ENCODE measurements at places on chromosomes 1 and 21.

- DNase-seq = no peak
Measured at GRCh38 chr1:207316622-207317391, 4.7 kb upstream of the CD55 start.

- no peak for DNase-seq
Measured at GRCh38 chr1:84264961-84265360, 36.5 kb upstream of the SAMD13 start.

DNA sequence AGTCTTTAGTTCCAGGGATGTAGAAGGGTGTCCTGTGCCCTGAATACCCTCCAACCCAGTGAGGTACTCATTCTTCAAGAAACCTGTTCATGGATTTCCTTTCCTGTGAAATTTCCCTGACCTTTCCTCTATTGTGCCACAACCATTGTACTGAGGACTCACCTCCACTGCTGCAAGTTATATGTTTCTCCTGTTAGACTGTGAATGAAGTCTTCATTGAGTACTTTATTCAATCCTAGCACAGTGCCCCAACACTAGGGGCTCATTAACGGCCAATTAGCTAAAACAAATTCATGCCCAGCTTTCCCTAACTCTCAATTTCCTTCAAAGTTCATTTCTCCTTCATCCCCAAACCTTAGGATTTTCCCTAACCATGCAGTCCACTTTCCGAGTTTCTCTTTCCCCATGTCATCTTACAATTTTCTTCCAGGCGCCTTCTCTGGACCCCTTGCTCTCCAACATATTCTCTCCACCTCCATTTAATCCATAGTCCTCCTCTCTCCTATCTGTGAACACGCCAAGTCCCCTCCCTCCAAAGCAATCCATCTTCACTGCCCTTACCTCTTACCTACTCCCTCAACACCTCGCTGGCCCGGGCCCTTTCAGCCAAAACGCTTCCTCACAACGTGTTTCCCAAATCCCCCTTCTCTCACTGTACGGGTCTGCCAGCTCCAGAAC is 1.3 kb downstream of the TRIM33 start:
- DNase-seq = no peak

GRCh38 chr1:247360991-247361731 is 29.5 kb upstream of the ZNF496 start:
- no peak for DNase-seq

- DNase-seq = no peak
Measured at GRCh38 chr1:245694753-245695195, 540.0 kb downstream of the KIF26B start.

GRCh38 chr21:21387916-21388315 is 389.7 kb downstream of the NCAM2 start:
- DNase-seq = no peak

DNA sequence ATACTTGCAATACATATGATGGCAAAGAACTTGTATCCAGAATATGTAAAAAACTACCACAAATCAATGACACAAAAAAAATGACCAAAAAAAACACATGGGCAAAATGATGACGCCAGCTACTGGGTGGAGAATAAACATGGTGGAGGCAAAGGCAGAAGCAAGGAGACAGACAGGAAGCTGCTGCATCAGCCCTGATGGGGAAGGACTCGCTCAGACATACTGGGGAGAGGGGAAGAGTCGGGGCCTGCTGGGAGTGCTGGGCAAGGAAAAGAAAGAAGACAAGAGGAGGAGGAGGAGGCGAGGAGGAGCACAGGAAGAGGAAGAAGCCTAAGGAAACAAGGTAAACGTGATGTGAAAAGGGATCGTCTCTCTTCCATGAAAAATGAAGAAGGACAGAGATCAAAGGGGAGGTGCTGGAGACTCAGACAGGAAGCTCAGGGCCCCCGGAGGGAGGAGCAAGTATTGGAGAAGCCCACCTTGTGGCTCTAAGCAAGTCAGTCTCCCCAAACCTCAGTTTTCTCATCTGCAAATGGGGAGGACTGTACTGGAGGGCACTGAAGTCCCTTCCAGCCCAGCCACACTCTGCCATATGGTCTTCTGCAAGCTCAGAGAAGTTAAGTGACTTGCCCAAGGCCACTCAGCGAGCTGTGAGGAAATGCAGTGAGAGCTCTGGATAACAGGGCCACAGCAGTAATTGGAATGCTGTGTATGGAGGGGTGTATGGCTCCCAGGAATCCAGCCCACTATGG is 24.2 kb downstream of the OLFML2B start:
- no peak for DNase-seq

DNA sequence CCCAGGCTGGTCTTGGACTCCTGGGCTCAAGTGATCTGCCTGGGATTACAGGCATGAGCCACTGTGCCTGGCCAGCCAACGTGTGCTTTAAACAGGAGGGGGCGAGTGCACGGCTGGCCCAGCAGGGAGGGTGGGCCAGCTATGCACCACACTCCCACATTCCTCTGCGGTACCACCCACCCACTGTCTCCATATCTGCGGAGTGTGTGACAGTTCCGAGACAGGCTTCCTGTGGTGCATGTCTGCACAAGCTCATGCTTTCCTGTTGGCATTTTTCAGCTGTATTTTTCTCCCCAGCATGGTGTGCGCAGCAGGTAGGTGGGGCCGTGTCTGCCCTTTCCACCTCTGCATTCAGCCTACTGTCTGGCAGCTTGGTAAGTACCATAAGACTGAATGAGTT is 183.3 kb downstream of the AJAP1 start:
- no peak for DNase-seq

GRCh38 chr1:15168479-15168878 is 14.9 kb downstream of the TMEM51 start:
- no peak for DNase-seq

DNA sequence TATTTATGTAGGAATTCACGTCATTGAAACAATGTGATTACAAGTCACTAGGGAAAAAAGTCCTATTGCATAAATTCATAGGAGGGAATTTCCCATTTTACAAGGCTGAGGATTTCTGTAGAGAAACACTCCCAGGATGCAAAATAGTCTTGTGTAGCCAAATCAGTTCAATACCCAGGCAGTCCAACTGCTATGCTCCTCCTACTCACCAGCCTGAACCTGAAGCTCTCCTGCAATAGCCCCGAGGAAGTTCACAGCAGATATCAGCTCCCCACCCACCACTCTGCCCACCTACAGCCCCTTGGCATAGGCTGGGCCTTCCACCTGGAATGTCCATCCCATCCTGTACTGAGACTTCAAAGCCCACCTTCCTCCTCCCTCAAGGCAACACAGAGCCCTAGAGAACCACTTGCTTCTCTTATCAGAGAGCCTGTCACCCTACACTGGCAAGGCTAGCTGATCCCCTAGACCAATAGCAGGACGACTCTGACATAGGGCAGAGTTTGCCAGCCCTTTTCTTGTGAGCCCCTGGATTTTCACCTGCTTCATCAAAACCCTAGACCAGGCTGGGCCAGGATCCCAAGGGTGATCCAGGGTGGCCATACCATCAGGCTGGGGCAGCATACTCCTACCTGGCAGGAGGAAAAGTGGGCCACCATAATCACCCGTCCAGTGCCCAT is 1.5 kb downstream of the LSS start:
- no peak for DNase-seq

DNA sequence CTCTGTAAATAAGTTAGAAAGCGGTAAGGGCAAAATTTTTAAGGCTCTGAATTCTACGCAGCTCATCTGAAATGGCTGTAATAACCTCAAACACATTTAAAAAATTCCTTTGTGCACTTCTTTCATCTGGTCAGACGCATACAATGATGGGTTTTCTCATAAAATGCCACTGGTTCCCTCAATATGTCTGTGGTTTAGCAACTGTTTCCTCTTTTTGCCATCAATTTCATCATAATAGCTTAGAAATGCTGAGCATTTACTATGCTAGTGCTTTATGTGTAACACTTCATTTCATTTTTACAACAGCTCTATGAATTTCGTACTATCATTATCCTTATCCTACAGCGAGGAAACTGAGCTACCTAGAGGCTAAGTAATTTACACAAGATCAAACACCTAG is 35.3 kb upstream of the DMRTA2 start:
- DNase-seq = no peak

- DNase-seq = no peak
Measured at GRCh38 chr1:234978397-234979295, 150.0 kb downstream of the TOMM20 start.

GRCh38 chr1:219581766-219582165 is 31.1 kb downstream of the ZC3H11B start:
- no peak for DNase-seq

DNA sequence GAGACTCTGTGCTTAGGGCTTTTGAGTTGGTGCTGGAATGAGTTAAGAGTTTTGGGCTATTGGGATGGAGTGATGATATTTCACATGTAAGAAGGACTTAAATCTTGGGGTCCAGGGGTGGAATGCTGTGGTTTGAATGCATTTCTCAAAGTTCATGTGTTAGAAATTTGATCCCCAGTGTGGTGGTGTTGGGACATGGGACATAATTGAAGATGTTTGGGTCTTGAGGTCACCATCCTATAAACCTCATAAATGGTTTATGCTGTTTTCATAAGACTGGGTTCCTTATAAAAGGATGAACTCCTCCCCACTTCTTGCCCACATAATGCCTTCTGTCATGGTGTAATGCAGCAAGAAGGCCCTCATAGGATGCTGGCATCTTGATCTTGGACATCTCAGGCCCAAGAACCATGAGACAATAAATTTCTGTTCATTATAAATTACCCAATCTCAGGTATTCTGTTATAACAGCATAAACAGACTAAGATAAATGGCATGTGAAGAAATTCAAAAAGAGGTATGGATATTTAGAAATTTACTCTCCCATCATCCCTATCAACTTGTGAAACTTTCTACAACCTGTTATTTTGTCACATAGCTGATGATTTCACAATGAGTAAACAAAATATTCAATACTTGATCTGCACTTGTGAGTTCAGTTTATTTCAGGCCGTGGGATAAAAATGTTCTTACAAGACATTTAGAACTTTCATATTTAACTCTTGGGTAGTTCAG is 48.0 kb upstream of the NEK7 start:
- no peak for DNase-seq

GRCh38 chr1:206120406-206120805 is 3.2 kb upstream of the AVPR1B start:
- DNase-seq = no peak

GRCh38 chr1:98034505-98034904 is 113.7 kb upstream of the DPYD start:
- DNase-seq = no peak

GRCh38 chr1:211609120-211610024 is 30.4 kb upstream of the SLC30A1 start:
- DNase-seq = no peak

GRCh38 chr1:93353286-93353685 is 7.6 kb downstream of the DR1 start:
- DNase-seq = no peak

GRCh38 chr1:29782846-29783507 is 546.7 kb downstream of the PTPRU start:
- DNase-seq = no peak

- DNase-seq = no peak
Measured at GRCh38 chr1:109479311-109479710, 4.4 kb upstream of the ATXN7L2 start.

DNA sequence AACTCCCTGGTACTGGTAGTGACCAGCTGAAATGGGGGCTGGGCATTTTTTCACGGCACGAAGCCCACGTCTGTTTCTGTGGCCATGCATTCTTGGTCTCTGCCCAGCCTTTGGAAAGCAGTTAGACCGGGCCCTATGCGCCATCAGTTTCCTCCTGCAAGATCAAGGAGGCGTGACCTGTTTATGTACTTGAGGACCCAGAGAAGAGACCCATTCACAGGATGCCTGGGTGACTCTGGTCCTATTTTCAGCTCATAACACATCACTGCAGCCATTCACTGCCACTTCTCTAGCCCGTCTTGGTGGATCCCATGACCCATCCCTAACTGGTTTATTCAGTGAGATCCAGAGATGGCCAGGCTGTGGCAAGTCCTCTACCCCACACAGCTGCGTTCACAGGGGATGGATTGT is 70.4 kb downstream of the SPSB1 start:
- DNase-seq = no peak

DNA sequence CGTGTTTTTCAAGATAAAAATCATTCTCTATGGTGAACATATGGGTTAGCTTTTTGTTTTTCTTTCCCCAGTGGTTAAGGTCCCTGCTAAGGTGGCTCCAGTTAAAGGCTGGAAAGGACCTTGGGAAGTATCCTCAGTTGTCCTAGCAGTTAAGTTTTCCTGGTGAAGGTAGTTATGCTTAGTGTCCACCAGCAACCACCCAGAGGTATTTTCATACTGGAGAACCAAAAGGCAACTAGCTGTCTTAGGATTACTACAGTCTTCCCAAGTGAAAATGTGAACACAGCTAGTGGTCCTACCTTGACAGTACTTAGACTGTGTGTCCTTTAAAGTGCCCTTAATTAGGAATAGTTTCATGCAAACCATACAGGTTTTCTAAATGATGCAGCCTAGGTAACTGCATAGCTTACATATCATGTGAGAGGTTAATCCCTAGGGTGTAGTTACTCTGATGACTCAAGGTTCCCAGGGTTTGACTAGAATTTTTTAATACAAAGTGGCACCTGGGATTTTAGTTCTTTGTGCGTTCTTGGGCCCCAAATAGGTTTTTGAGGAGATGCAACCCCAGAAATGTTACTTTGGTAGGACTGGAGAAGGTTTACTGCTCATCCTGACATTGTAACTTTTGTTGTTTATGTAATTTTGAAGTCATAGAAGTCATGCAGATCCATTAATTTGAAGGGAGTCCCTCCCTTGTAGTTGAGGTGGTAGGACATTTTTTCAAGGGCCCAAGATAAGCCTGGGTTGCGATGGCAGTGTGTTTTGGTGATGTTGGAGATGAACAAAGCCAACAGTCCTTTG is 36.5 kb downstream of the YY1AP1 start:
- DNase-seq = no peak

- no peak for DNase-seq
Measured at GRCh38 chr21:16517383-16517782, 787.6 kb downstream of the USP25 start.

DNA sequence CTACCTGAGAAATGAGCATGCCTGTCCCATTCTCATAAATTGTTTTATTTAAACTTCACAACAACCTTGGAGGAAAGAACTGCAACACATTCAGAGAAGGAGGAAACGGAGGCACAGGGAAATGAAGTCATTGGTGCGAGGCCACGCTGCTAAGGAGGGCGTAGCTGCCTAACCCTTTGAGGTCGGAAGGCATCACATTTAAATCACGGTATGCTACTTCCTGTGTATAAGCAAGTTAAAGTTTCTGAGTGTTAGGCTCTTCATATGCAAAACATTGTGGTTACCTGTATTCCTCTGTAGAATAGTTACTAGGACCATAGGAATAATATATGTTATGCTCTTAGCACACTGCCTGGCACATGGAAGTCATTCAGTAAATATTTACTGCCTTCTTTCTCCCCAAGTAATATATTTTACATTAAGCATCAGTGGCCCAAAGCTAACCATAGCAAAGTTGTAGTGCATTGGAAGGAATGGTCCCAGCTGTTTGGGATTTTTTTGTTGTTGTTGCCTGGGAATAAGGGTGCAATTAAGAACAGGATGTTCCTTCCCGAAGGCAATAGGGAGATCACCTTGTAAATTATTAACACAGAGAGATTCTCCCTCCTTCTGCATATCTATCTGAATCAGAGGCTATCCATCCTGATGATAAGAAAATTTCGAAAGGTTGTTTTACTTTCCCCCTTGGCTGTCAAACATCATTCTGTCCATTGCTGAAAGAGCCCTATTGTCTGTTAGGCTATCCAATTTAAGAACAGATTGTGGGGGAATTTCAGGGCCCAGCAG is 192.2 kb upstream of the C8B start:
- DNase-seq = no peak

GRCh38 chr1:225850370-225850769 is 31.8 kb downstream of the TMEM63A start:
- no peak for DNase-seq

GRCh38 chr1:24308365-24309015 is 10.7 kb upstream of the GRHL3 start:
- DNase-seq = no peak
